Urothelium cell line (cell line): ENCODE measurements at places on chromosomes 12 and 14.

GRCh38 chr14:77100961-77101360, 2.9 kb downstream of the CIPC start:
- no peak for DNase-seq

- no peak for DNase-seq
These were observed 45.5 kb upstream of the OVCH1 start for GRCh38 chr12:29543036-29543435.

DNA sequence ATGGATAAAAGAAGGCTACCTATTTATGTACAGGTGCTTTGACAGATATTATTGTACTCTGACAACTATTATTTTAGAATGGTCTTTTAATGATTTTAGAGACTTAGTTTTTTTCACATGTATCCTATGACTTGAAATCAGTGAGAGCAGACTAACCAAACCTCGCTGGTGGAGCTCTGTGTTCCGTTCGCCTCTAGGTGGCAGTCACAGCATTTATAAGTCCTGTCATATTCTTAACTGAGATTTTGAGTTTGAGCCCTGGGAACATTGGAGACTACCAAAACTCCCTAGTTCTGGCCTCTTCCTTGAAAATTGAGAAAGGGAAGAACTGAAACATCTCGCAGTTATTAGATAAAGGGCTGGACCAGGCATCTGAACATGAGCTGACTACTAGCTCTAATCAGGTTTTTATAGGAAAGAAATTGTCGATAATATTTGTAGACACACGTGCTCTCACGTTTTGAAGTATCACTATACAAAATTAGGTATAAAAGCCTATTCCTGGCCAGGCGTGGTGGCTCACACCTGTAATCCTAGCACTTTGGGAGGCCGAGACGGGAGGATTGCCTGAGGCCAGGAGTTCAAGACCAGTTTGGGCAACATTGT, 48.3 kb downstream of the TTLL5 start:
- DNase-seq = peak; percentile 79

DNA sequence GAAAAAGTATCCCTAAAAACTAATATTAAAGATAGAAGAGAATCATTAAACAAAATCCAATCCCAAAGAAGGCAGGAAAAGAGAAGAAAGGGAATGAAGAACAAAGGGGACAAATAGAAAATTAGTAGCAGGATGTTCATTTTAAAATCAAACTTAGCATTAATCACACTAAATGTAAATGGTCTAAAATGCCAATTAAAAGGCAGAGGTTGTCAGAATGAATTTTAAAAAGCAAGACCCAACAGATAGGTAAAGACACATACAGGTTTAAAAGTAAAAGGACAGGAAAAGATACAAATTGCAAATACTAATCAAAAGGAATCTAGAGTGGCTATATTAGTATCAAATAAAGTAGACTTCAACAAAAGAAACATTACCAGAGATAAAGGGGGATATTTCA, 12.5 kb downstream of the DDHD1 start:
- no peak for DNase-seq

- DNase-seq = no peak
These were observed 8.0 kb upstream of the LGMN start for GRCh38 chr14:92756446-92756845.

GRCh38 chr12:93442411-93443340, 929 bp upstream of the UBE2N start:
- no peak for DNase-seq

- no peak for DNase-seq
These were observed 5.6 kb upstream of the IL26 start for GRCh38 chr12:68231229-68231628.

GRCh38 chr14:78130356-78130755, 39.8 kb upstream of the NRXN3 start:
- DNase-seq = no peak

DNA sequence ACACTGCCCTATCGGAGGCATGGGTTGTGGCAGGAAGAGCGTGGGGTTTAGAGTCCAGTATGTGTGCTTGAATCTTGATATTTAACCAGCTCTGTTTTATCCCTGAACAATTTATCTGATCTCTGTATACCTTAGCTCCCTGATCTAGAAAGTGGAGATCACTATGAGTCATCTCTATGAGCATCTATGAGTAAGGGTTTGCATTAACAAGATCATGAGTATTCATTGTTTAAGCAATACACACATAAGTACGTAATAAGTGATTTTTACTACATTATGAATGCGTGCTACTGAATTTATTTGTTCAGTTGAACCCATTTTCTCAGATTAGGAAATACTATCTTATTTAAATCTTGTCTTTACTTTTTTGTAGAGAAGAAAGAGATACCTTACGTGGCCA, 49.4 kb downstream of the GPATCH2L start:
- DNase-seq = no peak

- no peak for DNase-seq
These were observed 32.4 kb downstream of the BICD1 start for GRCh38 chr12:32139064-32139421.

DNA sequence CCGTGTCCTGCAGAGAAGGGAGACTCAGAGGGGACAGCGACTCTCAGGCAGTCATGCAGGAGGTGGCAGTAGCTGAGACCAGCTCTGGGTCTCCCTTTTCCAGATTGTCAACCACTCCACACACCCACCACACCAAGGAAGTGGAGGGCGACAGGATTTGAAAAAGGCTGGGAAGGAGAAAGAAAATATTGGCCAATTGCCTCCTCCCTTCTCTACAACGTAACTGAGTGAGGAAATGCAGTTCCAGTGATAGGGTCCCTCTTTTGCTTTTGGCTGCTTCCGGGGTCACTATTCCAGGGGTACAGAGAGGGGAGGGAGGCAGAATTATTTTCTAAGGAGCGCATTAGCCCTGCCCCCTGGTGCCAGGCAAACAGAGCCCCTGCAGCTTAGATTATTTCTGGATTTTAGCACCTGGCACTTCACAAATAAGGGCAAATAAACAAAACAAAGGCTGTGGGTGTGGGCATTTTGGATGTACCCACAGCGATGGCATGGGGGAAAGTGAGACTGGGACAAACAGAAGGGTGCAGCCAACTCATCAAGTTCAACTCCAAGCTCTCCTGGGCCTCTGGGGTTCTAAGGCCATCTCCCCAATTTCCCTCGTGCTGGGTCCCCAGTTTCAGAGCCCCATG, 20.4 kb downstream of the ASB2 start:
- DNase-seq = no peak

DNA sequence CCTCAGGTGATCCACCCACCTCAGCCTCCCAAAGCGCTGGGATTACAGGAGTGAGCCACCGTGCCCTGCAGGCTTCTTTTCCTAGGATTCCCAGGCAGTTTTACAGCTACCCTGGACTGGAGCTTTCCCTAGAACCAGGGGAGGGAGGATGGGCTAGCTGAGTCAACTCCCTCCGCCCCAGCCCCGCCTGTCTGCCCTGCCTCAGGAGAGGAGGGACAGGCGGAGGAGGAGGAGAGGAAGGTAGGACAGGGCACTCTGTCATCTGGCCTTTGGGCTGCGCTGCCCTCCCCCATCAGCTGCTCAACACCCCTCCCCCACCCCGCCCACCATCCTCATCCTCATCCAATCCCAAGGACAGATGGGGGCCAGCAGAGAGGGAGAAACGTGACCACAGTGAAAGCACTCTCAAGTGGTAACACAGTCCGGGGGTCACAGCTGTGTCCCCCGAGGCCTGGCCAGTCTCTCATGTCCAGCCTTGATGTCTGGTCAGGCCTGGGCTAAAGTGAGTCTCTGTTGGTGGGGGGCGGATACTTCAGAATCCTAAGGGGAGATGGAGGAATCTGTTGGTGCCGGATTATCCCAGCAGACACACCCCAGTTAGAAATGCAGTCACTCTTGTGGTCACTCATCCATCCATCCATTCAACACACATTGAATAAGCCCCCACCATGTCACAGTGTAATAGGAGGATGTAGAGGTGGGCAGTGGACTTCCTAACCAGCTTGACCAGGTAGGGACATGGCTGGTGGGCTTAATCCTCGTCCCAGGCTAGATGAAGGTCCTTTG, 12.3 kb downstream of the FIGNL2 start:
- peak; percentile 48 for DNase-seq

DNA sequence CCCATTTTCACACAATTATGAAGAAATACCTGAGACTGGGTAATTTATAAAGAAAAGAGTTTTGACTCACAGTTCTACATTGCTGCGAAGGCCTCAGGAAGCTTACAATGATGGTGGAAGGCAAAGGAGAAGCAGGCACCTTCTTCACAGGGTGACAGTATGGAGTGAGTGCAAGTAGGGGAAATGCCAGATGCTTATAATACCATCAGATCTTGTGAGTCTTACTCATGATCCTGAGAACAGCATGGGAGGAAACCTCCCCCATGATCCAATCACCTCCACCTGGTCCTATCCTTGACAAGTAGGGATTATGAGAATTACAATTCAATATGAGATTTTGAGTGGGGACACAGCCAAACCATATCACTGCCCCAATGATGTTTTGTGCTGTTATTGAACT, 189.3 kb upstream of the CRY1 start:
- no peak for DNase-seq

DNA sequence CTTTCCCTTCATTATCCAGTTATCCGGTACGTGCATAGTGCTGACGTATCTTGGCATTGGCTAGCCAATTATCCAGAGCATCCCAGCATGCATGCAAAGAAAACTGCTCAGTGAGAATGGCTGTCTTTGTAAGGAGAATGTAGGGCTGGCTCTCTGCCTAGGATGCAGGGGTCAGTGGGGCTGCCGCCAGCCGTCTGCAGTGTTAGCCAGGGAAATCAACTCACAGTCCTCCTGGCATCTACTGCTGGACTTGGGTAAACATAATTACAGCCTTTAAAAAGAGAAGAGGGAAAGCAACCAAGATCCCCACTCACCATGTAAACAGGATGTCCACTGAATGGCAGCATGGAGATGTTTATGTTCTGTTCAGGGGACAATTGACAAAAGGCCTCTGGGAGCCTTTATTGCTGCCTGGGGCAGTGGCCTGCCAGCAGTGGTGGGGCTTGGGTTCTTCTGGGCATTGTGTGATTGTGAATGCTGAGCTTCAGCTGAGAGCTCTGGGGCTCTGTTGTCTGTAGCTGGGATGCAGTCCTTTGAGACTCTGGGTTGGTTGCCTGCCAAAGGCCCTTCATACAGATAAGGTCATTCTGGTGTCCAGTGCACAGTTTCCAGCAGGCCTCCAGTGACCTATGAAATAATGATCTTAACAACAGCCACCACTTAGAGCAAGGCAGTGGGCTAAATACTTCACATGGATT, 121.8 kb downstream of the TBC1D30 start:
- no peak for DNase-seq

DNA sequence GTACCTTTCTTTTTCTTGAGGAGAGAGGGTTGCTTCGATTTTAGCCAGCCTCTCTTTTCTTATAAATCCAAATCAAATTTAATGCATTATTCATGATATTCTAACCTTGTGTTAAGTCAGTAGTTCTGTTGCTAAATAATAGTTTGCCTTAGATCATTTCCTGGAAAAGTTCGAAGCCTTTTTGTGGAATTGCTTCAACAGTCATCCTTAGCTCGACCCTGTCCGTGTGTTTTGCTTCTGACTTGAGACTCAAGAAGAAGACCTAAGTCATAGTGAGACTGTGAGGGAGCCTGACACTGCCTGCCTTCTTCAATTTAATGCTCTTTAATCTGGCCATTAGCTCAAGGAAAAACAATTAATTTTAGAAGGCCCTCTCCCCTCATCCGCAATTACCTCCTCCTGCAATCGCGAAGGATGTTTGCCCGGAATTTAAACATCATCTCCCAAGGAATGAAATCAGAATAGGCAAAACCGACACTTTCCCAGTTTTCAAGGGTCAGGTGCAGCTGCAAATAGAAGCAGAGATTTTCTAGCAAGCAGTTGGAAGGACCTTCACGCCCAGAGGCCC, 453 bp upstream of the SLC4A8 start:
- no peak for DNase-seq

- no peak for DNase-seq
These were observed 109.9 kb downstream of the NAV3 start for GRCh38 chr12:77940567-77940966.

GRCh38 chr14:102182936-102183619, 43.4 kb downstream of the WDR20 start:
- no peak for DNase-seq

DNA sequence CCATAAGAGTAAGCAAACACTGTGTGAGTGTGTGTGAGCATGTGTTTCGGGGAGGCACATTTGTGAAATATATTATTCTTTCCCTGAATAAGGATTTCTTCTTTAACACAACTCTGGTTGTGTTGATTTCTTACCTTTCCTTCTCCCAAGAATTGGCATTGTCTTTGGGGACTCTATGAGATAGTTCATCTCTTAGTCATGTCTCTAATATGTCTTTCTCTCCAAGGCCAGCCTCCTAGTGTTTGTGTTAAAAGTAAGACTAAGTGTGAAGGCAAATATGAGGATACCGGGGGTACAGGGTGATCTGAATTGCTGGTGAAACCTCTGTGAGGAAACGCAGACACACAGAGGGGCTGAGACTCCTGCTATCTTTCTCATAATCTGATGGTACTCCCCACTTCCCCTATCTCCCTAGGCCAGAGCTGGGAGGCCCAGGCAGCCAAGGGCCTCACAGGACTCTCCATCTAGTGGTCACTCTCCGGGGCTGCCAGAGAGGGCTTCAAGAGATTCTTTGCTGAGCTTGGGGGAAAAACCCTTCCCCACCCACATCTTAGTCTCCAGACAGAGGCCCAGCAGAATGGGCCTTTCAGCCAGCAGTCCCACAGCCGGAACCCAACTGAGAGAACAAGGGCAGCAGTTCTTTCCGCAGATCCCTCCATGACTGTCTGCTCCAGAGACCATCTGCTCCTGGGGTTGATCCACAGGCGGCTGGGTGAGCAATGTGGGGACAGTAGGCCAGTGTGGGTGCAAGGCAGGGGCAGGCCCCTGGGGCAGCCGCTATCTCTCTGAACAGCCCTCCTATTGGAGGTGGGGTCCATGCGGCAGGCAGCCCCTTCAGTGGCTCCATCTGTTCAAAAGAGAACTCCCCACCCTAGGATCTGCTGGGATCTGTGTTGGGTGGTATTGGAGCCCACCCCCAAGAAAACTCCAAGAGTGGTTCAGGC, 5.8 kb upstream of the HOXC12 start:
- no peak for DNase-seq

GRCh38 chr12:117847371-117847770, 121.4 kb downstream of the KSR2 start:
- no peak for DNase-seq

GRCh38 chr12:132489078-132489601, 811 bp upstream of the FBRSL1 start:
- no peak for DNase-seq

GRCh38 chr12:108642899-108643654, 9.4 kb upstream of the SELPLG start:
- DNase-seq = no peak

DNA sequence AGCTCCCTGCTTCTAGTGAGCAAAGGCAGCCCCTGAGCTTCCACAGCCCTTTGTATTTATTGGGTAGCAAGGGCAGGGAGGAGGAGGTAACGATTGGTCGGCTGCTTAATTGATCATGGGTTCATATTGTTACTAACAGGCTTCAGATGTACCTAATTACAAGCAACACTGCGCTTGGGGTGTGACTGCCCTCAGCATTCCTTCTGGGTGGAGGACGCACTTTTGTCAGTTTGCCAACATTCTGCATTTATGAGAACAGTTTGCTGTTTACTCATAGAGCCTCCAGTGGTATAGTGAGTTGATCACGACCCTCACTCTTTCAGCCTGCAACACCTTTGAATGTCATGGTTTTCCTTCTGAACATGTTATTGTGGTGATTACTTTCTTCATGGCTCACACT, 9.6 kb downstream of the TSHR start:
- DNase-seq = no peak

- DNase-seq = peak; percentile 33
These were observed 362.1 kb upstream of the STXBP6 start for GRCh38 chr14:25411781-25412757.

- no peak for DNase-seq
These were observed 25.8 kb downstream of the GABARAPL1 start for GRCh38 chr12:10238526-10238925.
